GM23248 (cell line): ENCODE measurements at places on chromosomes 3 and 15.

DNA sequence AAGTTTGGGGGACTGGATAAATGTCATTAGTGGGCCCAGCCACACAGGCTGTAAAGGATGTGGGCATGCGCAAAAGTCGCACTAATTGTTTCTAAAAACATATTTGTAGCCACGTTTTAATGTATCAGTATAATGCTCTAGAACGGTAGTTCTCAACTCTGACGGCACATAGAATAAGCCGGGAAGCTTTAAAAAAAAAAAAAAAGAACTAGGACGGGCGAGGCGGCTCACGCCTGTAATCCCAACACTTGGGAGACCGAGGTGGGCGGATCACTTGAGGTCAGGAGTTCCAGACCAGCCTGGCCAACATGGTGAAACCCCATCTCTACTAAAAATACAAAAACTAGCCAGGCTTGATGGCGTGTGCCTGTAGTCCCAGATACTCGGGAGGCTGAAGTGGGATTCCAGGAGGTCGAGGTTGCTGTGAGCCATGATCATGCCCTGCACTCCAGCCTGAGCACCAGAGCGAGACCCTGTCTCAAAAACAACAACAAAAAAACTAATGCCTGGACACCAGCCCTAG lies 618 bp upstream of the MON1A start:
- peak; percentile 69 for DNase-seq

DNA sequence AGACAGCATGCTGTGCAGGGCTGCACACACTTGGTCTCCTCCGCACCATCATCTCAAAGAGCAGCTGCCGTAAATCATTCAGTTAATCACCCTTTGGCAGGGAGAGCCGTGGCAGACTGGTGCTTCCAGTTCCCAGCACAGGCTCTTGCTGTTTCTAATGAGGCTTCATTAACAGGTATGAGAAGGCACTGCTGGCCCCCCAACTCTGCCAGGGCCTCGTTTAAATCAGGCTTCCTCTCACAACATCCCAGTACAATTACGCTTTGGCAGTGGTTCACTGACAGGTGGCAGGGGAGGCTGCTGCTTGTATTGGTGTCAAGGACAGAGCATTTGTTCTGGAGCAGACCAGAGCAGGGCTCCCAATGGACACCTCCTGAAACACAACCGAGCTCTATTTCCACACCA lies 77.1 kb downstream of the BFSP2 start:
- DNase-seq = no peak

- DNase-seq = no peak
Observed at GRCh38 chr15:45794304-45794703, 159.5 kb downstream of the SQOR start.

GRCh38 chr15:67769497-67770357 lies 55.6 kb upstream of the SKOR1 start:
- DNase-seq = no peak

GRCh38 chr15:69275074-69275670 lies 23.5 kb upstream of the PAQR5 start:
- DNase-seq = no peak

DNA sequence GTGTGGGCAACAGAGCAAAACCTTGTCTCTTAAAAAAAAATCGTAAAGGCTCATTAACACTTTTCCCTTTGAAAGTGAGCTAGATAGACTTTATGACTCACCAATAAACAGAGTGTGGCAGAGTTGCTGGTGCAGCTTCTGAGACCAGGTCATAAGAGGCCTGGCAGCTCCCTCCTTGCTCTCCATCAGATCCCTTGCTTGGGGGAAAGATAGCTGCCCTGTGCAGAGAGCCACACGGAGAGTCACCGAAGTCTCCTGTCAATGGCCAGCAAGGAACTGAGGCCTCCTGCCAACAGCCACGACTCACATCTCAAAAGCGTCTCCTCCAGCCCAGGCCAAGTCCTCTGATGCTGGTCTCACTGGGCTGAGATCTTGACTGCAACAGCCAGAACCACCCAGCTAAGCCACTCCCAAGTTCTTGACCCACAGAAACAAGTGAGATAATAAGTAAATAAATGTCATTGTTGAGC lies 8.7 kb upstream of the GP9 start:
- DNase-seq = peak; percentile 28

- peak; percentile 25 for DNase-seq
Observed at GRCh38 chr3:16801698-16802097, 83.1 kb upstream of the PLCL2 start.

DNA sequence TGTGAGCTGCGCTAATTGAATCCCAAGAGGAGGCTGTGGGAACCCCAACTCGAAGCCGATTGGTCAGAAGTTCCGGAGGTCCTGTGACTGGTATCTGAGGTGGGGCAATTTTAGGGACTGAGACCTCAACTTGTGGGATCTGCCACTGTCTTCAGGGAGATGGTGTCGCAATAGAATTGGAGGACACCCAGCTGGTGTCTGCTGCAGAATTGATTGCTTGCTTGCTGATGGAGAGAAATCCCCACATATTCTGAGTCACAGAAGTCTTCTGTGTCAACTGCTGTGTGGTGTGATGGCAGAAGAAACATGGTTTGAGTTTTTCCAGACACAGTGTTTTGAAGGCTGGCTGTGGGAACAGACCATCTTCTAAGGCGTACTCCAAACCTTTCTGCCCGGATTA lies 99.7 kb upstream of the PLXNA1 start:
- peak; percentile 48 for DNase-seq

DNA sequence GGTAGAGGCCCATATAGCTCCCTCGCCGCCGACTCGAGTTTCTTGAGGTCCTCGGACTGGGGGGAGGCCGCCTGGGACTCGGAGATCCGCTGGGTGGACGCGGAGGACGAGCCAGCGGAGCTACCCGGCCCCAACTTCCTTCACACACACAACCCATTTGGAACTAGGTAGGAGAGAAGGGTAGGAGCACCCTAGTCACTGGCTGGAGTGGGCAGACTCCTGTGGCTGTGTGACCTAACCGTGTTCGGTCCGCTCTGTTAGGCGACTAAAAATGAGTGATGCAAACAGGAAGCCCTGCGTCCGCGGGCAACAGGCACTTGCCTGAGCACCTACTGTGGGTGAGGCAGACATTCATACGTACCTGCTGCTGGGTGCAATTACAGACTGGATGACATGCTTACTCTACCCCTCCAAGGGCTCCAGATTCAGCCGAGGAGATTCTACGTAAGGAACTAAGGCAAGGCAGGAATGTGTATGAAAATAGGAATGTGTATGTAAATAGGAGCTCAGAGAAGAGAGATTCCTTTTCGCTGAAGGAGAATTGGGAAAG lies 4.6 kb upstream of the SIN3A start:
- DNase-seq = peak; percentile 77

GRCh38 chr3:149280671-149281349 lies 52.6 kb downstream of the TM4SF18 start:
- DNase-seq = no peak

DNA sequence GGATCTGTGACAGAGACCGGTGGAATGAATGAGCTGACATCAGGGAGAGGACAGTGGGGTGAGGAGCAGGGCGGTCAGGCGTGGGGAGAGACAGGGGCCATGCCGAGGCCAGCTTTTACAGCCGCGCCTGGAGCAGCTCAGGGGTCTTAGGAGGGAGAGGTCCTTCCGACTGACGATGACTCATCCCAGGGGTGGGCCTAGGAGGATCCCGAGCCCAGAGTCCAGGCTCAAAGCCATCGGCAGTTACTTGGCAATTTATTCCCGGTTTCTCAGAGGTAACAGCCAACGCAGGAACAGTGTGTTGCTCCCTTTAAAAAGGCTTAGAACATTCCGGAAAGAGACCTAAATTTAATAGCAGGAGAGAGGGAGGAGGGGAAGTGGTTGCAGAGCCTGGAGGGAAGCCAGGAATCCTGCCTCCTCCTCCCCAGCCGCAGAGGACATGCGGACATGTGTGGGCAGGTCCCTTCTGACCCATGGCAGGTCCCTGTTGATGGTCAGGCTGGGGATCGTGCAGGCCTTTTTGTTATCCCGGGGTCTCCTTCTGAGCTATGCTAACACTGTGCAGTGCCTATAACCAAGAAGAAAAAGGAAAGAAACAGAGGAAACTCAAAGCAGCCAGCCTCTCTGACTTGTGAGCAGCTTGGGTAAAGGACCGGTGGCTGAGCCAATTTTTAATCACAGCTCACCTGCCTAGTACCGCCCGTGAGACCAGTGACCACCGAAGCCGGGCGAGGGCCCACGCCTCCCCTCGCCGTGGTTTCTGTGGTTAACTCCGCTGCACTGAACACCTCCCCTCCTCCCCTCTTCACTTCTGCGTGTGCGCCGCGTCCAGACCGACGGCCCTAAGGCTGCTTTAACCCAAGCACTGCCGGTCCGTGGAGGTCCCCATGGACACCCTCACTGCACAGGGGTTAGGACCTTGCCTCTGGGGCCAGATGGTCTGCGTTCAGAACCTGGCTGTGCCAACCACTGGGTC lies 392.4 kb upstream of the PROK2 start:
- peak; percentile 61 for DNase-seq

DNA sequence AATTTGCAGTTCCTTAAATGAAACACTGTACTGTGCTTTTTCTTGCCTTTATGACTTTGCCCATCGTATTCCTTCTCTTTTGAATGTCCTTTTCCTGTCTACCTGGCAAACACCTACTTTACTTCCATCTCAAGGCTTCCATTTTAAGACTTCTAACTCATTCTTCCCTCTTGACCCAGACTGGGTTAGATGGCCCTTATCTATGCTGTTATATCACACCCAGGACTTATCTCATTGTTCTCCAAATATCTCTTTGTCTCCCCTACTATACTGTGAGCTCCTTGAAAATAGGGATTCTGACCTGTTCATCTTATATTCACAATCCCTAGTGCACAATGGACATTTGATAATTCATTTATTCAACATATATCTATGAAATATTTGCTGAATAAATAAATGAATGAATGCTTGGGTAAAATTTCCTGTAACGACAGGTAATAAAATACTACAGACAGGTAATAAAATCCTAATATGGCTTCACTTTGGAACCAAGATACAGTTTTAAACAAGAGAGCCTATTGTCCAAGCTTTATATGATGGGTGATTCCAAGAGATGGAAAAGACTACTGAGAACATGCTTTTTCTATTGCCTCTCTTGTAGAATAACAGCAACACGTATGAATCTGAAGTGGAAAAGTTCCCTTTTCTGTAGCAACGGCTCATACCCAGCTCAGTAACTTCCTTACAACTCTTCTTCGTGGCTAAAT lies 22.7 kb downstream of the EFL1 start:
- no peak for DNase-seq

GRCh38 chr3:29279806-29280205 lies 1.1 kb upstream of the RBMS3 start:
- DNase-seq = peak; percentile 79

DNA sequence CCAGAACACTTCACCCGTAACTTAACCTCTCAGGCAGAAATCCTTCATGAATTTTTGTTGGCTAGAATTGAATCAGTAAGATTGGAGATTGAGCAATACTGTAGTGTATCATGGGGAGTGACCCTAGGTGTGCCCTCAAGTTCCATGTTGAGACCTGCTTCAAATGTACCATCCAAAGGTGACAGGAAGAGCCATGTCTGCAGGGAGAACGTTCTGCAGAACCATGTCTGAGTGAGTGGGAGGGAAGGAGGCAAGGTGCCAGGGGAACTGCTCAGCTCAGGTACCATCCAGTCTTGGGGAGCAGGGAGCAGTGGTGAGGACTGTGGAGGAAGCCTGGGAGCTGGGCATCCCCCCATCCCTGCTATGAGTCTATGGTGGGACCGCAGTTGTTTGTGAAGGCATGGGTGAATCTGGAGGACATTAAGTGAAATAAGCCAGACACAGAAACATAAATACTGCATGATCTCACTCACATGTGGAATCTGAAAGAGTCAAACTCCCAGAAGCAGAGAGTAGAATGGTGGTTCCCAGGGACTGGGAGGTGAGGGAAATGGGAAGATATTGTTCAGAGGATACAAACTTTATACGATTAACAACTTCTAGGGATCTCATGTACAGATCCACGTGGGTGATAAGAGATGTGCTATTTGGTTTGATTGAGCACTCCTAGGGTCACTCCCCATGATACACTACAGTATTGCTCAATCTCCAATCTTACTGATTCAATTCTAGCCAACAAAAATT lies 23.3 kb downstream of the CFAP161 start:
- peak; percentile 54 for DNase-seq

- DNase-seq = no peak
Observed at GRCh38 chr3:46316206-46316605, 37.7 kb upstream of the CCR2 start.

DNA sequence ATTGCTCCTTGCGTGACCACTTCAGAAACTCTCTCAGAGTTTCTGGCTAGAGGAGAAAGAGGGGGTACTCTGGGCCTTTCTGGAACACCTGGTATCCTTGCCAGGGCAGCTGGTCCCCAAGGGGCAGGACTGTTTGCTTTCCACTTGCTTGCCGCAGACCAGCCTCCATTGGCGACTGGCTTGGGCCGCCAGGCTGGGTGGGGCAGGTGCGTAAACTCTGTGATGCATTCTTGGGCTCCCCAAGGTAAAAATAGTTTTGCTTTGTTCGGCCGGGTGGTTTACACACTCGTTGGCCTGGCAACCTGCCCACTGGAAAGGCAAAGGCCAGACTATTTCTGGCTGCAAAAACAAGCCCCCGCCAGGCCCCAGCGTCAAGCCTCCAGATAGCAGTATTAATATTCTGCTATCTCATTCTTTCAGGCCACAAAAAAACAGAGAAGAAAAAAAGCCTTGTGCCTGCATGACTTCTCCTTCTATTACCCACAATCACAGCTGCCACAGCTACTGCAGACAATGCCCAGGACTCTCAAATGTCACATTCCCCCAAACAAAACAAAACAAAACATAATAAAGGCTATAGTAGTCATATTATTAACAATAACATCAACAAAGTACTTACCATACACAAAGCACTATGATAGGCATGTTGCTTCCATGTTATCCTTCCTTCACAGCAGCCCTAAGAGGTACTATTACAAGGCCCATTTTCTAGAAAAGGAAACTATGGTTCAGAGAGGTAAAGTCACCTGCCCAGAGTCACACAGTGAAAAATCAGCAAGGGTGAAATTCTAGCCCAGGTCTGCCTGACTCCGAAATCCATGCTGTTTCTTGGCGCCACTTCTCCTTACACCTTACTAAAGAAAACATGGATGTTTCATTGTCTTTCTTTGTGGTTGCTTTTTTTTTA lies 14.0 kb upstream of the SSUH2 start:
- DNase-seq = no peak

GRCh38 chr15:100909565-100909964 lies 9.6 kb upstream of the LRRK1 start:
- DNase-seq = no peak

DNA sequence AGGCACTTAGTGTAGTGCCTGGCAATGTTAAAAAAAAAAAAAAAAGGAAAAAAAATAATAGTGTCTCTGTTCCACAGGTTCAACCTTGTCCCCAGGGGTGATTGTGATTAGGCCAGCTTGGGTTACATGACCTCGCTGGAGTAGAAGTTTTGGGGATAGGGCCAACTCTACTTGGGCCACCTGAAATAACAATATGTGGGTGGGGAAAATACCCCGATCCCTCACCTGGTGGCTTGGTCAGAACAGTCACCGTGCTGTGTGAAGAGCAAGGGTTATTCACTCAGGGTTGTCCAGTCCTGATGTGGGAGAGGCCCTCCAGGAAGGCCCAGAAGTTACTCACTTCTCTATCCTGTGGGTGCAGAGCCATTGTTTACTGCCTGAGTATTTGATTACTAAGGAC lies 19.5 kb downstream of the XYLB start:
- no peak for DNase-seq

GRCh38 chr3:37068031-37068430 lies 74.7 kb downstream of the MLH1 start:
- DNase-seq = no peak

GRCh38 chr3:127593178-127593577 lies 2.6 kb upstream of the TPRA1 start:
- no peak for DNase-seq
